ENCODE measurements at places on chromosomes 1 and 21. TPM values are rescaled to one million over a fixed set of nuclear protein-coding genes. Genes with fewer than 3 reads are reported as not detected.

MAP10 gene
- total RNA-seq, result 3.7 TPM

- DNase-seq, result no peak
Observed at GRCh38 chr1:160731990-160732389, 7.1 kb upstream of the SLAMF7 start.

- DNase-seq, result no peak
Observed at GRCh38 chr1:109775398-109775797, 11.7 kb upstream of the EPS8L3 start.

DNA sequence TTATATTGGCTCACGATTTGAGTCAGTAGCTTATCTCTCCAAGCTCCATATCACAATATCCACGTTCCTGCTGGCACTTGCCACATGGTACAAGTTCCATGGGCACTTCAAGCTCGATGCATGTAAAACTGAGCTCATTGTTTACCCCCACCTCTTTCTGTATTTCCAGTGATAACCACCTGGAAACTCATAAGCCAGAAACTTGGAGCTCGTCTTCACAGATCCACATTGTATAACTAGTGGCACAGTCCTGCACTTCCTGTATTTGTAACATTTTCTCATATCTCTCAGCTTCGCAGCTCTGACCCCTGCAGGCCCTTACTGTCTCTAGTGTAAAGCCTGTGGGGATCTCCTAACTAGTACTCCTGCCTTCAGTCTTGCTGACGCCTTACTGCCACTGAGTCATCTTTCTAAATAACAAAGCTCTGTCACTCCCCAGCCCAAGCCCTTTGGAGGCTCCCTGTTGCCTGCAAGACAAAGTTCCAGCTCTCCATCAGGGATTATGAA is 6.5 kb upstream of the C2CD4D start:
- DNase-seq, result no peak

LRRC71 gene
- not detected for total RNA-seq

NCMAP gene
- 49.2 TPM for total RNA-seq

Data from tibial nerve (tissue), 4 donors.